ENCODE measurements at places on chromosomes 2 and 18.
A peak's percentile ranks its signal among the peaks of the same experiment; 100 is the strongest.

DNA sequence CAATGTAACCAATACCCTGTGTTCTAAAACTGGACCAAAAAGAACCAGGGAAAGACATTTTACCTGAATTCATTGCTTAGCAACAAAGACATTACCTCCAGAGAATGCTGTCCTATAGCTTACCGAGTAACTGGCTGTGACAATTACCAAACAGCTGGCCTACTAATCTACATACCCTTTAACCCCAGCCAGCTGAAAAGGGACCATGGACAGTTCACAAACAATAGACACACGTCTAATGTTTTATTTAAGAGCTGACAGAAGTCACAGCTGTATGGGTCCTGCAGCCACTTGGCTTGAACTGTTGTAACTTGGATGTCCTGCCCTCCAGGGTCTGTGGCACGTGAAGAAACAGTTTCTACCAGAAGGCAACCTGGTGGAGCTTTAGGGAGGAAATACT lies 130.1 kb upstream of the EFEMP1 start:
- DNase-seq = no peak

- DNase-seq = no peak
Measured at GRCh38 chr2:236505648-236506047, 64.0 kb upstream of the ACKR3 start.

- no peak for DNase-seq
Measured at GRCh38 chr2:237429753-237430152, 15.8 kb upstream of the COL6A3 start.

DNA sequence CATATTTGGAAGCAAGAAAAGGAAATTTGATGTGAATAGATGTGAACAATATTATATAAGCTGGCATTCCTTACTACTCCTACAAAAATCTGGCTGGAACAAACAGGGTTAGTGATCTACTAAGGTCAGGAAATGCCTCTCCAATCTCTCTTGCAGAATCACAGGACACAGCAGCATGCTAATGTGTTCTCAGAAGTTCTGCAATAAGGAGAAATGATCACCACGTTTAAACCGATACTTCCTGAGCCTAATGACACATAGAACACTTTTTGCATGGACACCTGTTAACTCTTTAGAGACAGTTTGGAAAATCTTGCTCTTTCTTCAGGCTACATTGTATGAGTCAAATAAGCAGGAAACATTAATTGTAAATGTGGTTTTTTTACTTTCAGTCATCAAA lies 89.6 kb upstream of the MAP3K20 start:
- no peak for DNase-seq

DNA sequence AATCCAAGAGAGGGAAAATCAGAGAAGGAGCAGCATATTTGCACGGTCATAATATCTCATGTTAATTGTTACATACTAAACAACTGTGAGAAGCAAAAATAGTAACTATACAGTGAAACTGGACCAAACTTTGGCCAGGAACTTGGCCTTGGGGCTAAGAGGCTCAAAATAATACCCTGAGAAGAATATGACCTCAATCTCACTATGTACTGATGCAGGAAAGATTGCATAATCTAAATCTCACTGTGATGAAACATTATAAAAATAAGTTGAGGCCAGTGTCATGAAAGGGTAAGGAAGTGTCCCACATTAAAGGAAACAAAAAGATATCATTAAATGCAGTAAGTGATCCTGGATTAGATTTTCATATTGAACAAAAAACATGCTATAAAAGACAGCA lies 36.5 kb downstream of the ZRANB3 start:
- DNase-seq = no peak

DNA sequence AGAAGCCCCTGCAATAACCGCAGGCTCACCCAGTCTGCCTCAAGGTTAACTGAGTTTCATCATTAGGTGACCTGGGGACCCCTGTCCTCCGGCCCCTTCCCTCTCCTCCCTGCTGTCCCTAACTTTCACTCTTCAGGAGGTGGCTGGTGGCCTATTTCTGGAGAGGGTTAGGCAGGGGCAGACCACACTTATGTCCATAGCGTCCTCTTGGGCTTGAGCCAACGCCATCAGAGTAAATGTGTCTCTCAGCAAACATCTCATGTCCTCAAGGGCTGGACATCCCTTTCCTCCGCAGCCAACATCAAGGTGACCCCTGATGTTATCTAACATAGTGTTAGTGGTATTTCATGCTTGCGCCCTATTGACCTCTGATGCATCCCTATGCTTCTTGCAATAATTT lies 114.8 kb downstream of the BCL11A start:
- DNase-seq = no peak

GRCh38 chr2:222669353-222669752 lies 2.1 kb upstream of the MOGAT1 start:
- no peak for DNase-seq

DNA sequence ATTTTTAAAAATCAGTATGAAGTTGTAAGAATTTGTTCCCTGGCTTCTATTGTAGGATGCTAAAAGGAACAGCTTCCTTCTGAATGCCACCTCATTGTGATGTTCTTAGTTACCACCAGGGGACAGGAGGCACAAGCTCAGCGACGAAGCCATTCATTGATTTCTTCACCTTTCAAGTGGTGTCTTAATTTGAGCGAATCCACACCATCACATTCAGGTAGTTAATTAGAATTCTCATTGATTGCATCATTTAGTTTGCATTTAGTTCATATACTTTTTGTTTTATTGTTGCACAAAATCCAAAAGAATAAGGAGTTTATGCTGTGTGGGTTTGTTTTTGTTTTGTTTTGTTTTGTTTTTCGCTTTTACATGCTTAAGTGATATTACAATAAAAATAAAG lies 23.1 kb downstream of the CYP27C1 start:
- DNase-seq = no peak

DNA sequence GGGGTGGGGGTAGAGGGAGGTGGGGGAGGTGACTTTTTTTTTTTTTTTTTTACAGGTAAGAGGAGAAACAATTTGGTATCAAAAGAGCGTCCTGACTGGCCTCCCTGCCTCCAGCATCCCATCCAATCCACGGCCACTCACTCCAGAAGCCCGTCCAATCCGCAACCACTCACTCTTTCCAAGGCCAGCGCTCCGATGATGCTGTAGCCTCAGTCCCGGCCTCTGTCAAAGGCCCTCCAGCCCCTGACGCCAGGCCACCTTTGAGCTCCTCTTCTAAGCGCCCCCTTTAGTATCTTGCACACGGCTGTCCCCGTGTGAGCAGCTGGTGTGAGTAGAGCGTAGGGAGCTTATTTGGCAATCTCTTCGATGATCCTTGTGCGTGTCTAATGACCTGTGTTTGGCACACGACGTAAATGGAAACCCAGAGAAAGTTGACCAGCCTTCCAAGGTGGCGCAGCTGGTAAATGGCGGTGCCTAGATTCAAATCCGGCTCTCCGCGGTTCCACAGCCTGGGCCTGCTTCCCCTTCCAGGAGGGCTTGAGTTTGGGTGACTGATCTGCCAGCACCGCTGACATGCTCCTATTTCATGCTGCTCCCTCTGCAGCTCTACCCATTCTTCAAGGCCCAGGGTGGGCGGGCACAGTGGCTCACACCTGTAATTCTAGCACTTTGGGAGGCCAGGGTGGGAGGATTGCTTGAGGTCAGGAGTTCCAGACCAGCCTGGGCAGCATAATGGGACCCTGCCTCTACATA lies 23.8 kb upstream of the PXDN start:
- DNase-seq = no peak

DNA sequence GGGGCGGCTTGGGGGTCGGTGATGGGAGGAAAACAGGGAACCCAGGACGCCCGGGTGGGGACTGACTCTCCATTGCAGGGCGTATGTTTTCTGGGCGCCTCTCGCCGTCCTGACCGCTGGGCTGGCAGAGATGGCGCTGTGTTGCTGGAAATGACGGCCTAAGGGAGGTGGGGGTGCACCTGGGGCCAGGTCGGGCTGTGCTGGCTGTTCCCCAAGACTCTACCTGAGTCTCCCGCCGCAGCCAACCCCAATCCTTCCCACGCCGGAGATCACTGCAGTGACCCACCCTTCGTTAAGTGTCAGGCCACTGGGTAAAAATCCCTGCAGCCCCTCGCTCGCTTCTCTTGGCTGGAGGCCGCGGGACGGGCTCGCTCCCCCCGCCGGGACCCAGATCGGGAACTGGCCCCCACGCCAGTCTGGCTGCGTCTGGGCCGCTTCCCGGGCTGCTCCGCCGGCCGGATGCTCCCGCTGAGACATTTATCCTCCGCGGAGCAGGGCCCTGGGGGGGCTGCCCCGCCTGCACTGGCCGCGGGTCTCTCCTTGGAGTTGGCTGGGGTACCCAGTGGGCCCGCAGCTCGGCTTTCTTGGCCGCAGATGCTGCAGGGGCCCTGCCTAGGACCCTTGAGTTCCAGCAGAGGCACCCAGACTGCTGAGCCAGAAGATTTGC lies 7.8 kb upstream of the ARMC9 start:
- no peak for DNase-seq

GRCh38 chr2:183709829-183710228 lies 585.6 kb downstream of the NUP35 start:
- DNase-seq = no peak

DNA sequence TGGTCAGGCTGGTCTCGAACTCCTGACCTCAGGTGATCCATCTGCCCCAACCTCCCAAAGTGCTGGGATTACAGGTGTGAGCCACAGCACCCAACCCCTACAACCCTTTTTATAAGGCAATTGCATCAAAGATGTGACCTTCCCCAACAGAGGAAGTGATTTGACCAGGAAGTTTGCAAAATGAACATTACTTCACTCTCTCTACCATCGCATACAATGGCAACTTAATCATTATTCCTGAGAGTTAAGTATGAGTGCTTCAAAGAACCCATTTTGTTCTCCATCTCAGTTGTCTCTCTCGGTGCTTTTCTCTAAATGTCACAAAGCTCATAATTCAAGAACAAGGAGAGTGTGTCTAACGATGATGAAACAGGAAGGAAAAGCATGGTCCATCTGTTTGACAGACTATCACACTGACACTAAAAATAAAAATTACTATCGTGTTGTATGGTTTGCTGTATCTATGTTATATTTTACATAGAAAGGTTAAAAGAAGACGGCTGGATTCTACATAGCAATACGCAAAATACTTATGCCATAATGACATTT lies 18.1 kb upstream of the CREG2 start:
- no peak for DNase-seq

DNA sequence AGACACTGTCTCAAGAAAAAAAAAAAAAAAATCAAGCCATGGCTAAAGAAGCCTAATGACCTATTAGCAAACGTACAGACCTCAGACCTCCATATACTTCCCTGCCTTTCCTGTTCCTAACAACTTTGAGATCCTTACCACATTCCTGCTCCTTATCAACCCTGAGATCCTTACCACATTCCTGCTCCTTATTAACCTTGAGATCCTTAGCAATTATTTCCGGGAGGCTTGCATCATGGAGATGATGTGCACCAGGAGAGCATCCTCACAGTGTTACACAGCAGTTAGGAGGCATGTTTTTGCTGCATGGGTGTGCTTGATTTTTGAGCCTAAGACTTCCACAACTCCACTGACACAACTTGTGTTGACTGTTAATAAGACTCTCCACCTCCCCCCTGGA lies 54.6 kb upstream of the RASGRP3 start:
- no peak for DNase-seq

- DNase-seq = no peak
Measured at GRCh38 chr18:47716632-47717185, 213.8 kb downstream of the SMAD2 start.

DNA sequence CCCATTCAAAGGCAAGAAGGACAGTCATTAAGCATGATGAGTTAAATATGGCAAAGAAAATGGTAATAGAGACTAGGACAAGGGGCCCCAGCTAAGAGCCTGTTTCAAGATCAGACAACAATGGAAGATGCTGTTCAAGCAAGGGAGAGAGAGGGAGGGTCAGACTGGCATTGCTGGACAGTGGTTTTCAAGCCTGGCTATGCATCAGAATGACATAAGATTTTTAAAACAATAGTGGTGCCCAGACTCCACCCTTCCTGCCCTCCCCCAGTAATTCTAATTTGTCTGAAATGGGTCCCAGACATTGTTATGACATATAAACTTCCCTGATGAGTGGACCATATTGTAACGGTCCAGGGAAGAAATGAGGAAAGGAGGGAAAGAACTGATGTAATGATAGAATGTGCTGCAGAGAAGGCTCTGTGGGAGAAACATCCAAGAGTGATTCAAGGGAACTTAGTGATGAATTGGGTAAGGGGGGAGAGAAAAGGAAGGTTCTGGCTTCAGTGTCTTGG lies 112.9 kb upstream of the TRIB2 start:
- DNase-seq = no peak

GRCh38 chr2:240448387-240449274 lies 13.2 kb downstream of the GPC1 start:
- DNase-seq = no peak

GRCh38 chr2:217887841-217888701 lies 114.7 kb downstream of the TNS1 start:
- peak; percentile 58 for DNase-seq

- DNase-seq = no peak
Measured at GRCh38 chr2:25570161-25570845, 103.1 kb downstream of the DTNB start.

DNA sequence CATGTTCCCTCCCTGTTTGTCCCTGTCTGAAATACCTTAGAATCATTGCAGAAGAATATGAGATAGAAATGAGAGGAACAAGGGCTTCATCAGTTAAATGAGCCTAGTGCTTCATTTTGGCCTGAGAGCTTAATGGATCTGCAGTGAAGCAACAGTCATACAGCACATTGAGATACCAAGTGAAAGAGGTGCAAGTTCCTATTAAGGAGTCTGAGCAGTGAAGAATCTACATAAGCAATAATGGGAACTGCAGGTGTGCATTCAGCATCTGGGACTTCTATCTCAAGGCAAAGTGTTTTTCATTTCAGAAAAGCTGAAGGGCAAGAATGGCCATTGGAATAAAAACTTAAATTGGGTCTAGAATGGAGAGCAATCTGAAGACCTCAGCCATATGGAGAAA lies 323.2 kb upstream of the SLC39A10 start:
- no peak for DNase-seq

DNA sequence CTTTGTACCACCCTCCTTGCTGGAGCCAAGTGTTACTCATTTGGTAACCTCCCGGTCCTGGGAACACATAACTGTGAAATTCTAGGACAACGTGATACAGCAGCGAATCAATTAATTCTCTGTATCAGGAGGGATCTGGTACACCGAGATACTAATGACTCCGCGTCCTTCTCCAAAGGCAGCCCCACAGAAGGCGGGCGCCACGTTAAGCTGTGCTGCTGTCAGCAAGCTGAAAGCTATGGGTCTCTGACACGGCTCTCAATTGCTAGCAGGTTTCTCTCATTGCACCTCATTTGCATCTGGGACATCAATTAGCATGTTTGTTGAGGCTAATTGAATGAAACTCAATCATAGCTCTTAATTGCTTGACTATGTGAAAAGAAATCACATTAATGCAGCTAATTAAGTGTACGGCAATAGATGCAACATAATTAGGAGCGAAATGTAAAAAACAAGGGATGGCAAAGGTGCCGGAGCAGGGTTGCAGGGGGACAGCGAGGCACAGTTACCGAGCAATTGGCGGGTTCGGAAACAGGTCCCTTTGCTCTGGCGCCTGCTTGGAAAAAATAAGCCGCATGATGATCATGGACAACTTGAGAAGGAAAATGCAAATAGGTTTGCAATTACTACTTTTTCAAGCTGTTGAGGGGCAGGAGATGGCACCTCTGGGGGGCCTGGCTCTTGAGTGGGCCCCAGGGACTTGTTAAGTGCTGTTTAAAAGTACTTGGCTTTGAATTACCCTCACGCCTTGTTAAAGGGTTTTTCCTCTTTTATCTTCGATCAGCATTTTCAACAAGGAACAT lies 264.2 kb downstream of the GBX2 start:
- no peak for DNase-seq

GRCh38 chr18:8681196-8681595 lies 24.2 kb upstream of the MTCL1 start:
- no peak for DNase-seq
